ENCODE measurements at places on chromosomes 5 and 9. TPM values are rescaled to one million over a fixed set of nuclear protein-coding genes. Genes with fewer than 3 reads are reported as not detected.
A peak's percentile ranks its signal among the peaks of the same experiment; 100 is the strongest.

DNA sequence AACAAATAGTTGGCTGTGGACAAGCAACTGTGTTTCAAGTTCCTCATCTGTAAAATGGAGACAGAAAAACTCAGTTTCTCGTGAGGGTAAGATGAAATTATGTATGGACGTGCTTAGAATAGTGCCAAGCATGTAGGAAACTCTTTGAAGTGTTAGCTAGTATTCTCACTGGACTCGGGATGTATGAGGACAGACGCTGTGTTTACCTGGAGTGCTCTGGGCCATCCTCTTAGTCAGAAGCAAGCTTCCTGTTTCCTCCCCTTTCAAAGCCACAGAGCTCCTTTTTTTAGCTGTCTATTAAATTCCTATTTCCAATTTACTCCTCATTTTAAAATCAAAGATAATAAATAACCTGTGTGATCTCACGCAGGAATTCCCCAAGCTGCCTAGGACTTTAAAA lies 23.8 kb upstream of the IQGAP2 start:
- H3K27me3 ChIP-seq, result no peaks in the 10 kb centered on the region
- no peak overlapping the region for H3K27ac ChIP-seq
- no peak for DNase-seq
- peaks cover 20% of the 10 kb centered on the region for H3K4me1 ChIP-seq

GRCh38 chr5:83490203-83490602 lies 18.7 kb downstream of the VCAN start:
- H3K4me1 ChIP-seq, result peaks cover 5% of the 10 kb centered on the region
- H3K36me3 ChIP-seq, result peaks cover 48% of the 10 kb centered on the region
- H3K27ac ChIP-seq, result no peak overlapping the region
- H3K4me3 ChIP-seq, result no peak overlapping the region
- DNase-seq, result no peak

- no peak for DNase-seq
- no peaks in the 10 kb centered on the region for H3K27me3 ChIP-seq
- no peak overlapping the region for H3K27ac ChIP-seq
- H3K4me1 ChIP-seq, result peaks cover 15% of the 10 kb centered on the region
Measured at GRCh38 chr5:103434057-103434456, 128.5 kb downstream of the NUDT12 start.

DNA sequence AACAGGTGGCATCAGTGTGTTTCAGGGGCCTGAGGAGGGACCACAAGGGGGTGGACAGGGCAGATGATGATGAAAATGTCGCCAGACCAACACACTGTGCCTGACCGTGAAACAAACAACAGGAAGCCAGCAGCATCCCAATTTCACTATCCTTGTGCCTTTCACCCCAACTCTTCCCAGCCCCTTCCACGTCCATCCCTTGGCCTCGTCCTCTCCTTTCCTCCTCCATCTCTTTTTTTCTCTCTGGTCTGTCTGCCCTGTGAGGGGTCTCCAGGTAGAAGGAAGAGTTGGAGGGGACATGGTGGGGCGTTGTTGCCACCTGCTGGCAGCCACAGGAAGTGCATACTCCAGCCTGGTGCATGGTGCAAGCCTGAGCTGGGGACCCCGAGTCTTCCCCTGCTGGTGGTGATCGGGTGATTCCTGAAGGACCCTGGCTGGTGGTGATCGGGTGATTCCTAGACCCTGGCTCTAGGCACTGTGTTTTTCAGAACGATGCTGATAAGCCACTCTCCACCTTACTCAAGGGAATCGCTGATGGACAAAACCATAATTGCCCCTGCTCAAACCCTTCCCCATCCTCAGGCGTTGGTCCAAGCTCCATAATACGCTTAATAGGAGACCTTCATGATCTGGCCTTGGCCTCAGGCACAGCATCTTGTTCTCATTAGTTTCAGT lies 21.7 kb upstream of the NSD1 start:
- no peaks in the 10 kb centered on the region for H3K36me3 ChIP-seq
- no peak overlapping the region for H3K4me3 ChIP-seq
- no peak overlapping the region for H3K27ac ChIP-seq
- H3K4me1 ChIP-seq, result peaks cover 2% of the 10 kb centered on the region

DNA sequence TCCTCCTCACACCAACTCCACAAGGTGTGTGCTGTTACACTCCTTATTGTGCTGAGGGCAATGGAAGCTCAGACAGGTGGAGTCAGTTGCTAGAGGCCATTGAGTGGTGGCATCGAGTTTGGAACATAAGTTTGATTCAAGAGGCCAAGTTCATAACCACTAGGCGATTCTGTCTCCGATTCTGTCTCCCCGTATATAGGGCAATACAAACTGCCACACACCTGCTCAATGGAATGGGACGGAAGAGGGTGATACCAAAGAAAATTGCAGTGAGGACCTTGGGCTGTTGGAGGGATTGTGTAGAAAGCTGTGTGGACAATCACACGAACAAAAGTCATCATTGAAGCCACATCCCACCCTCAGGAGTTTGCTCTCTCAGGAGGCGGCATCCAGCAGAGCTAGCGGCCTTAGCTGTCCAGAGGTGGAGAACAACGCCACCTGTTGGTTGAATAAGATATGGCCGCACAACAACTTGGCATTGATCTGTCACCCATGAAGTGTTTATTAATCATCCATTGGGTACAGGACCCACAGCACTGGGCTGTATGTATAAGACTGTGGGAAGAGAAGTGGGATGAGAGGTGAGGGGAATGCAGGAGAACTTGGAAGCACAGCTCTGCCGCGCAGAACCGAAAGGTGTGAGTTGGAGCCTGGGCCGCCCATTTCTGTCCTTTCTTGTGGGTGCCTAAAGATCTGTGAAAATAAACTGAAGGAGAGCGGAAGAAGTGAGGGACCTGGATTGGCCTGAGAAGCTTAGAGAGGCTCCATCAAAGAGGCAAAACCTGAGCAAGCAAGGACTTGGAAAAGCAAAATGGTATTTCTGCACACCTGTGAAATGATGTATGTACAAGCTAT lies 16.1 kb upstream of the NEUROG1 start:
- DNase-seq, result peak; percentile 82
- no peak overlapping the region for H3K27ac ChIP-seq

DNA sequence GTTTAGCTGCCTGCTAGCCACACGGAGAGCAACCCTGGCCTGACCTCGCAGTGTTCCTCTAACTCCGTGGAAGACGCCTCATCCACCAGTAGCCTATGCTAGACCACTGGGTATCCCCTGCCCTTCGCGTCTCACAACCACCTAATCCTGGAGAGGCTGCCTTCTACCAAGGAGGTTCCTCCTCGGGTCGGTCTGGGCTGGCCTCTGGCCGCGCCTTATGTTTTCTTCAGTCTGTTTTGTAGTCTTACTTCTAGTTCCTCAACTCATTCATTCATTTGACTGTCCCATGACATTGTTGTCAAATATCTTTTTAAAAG lies 1.6 kb upstream of the TPM2 start:
- peak overlapping the region; percentile 80 for H3K4me3 ChIP-seq
- peaks cover 36% of the 10 kb centered on the region for H3K4me1 ChIP-seq
- peak overlapping the region; percentile 95 for H3K27ac ChIP-seq
- H3K27me3 ChIP-seq, result no peaks in the 10 kb centered on the region

DNA sequence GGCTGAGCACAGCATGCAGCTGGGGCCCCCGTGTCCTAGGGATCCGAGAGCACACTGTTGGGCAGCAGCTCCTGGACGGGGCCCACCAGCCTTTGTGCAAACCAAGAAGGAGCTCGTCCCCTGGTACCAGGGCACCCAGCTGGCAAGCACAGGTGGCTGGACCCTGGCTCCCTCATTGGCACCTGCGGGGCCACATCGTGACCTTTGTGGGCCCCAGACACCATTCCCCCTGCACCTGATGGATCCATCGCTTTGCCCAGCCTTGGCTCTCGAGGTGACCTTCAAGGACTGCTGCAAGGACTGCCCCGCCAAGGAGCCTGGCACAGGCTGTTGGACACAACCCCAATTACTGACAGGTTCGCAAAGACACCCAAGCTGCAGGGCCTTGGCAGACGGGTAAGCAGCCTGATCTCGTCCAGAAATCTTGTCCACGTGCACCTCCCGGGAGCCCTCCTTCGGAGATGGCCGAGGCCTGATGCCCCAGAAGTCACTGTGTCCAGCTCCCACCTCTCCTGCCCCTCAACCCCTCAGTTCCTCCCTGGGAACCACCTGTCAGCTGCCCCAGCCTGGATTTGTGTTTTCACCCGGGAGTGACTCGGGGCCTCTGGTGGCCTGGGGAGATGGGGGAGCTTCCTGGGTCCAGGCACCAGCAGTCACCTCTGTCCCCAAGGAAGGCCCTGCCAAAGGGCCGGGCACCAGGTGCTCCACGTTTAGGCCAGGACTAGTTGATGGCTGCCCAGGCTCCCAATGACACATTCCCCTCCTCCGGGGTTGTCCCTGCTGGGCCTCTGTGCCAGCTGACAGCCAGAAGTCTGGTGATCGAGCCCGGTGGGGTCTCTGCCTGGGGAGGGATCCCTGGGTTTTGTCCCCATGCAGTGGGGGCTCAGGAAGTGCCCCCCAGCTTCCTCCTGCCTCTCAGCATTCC lies 137.1 kb upstream of the PPP1R26 start:
- no peaks in the 10 kb centered on the region for H3K36me3 ChIP-seq
- no peak overlapping the region for H3K27ac ChIP-seq

GRCh38 chr9:98558575-98558974 lies 150.2 kb downstream of the GABBR2 start:
- no peak overlapping the region for H3K4me3 ChIP-seq
- no peaks in the 10 kb centered on the region for H3K4me1 ChIP-seq
- H3K27me3 ChIP-seq, result peaks cover 6% of the 10 kb centered on the region
- no peak overlapping the region for H3K27ac ChIP-seq

GRCh38 chr5:130874861-130875417 lies 290.1 kb downstream of the HINT1 start:
- no peaks in the 10 kb centered on the region for H3K4me1 ChIP-seq
- H3K27ac ChIP-seq, result no peak overlapping the region
- DNase-seq, result no peak
- no peaks in the 10 kb centered on the region for H3K27me3 ChIP-seq
- H3K36me3 ChIP-seq, result no peaks in the 10 kb centered on the region

DNA sequence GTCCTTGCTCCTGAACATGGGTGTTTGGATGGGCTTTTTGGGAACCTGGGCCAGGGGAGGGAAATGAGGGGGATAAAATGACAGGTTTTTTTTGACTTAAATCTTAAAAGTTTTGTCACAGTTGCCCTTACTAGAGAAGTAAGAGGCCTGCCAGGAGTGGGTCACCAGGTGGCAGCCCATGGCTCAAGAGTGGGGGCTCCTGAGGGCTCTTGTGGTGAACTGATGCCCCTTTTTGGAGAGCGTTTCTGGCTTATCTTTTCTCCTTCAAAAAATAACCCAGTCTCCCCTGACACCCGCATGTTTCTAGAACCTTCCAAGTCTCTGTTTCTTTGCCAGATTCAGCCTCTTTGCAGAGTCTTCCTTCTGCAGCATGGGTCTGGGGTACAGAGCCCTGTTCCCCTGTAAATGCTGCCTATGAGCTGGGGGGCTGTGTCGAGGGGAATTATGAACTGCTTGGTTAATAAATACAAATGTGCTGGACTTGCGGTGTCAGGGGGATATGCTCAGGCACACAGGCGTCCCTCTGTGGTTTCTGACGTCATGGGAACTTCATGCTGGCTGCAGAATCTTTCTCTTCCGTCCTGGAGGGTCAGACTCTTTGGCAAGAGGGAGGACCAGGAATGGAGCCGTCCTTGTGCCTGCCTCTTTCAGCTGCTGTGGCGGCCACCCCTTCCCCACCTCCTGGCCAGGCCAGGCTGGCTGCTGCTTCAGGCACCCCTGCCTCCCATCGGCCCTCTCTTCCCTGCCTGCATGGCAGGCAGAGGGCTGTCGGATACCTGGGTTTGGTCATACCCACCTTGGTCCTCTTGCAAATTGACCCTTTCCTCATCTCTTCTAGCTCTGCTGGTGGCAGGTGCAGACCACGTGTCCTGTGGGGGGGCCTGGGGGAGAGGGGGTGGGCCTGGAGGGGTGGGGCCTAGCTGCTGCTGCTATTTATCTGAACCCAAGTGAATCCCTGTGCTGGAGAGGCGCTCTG lies 30.1 kb downstream of the PTPA start:
- DNase-seq, result no peak
- H3K36me3 ChIP-seq, result peaks cover 12% of the 10 kb centered on the region
- no peaks in the 10 kb centered on the region for H3K27me3 ChIP-seq
- peak overlapping the region; percentile 100 for H3K27ac ChIP-seq

DNA sequence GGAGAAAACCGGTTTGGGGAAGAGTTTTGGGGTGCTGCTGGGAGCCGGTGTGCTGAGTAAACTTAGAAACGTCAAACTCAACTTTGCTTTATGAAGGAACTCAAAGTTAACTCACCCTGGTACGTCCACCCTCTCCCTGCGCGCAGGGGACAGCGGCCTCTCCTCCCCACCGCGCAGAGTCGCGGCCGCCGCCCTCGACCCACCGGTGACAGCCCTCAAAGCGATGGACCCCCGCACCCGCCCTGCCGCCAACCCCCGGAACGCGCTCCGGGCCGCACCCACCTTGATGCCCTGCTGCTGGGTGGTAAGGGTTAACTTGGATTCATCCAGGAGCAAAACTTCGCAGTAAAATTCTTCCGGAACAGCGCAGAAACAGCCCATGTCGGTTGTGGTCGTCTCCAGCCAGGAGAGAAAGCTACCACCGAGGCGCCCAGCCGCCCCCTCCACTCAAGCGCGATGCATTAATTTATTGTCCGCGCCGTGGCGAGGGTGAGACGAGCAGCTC lies 366 bp downstream of the EPB41L4A start:
- no peak for DNase-seq
- H3K27me3 ChIP-seq, result peaks cover 17% of the 10 kb centered on the region
- H3K4me1 ChIP-seq, result peaks cover 19% of the 10 kb centered on the region
- no peaks in the 10 kb centered on the region for H3K36me3 ChIP-seq
- peak overlapping the region; percentile 78 for H3K27ac ChIP-seq

DNA sequence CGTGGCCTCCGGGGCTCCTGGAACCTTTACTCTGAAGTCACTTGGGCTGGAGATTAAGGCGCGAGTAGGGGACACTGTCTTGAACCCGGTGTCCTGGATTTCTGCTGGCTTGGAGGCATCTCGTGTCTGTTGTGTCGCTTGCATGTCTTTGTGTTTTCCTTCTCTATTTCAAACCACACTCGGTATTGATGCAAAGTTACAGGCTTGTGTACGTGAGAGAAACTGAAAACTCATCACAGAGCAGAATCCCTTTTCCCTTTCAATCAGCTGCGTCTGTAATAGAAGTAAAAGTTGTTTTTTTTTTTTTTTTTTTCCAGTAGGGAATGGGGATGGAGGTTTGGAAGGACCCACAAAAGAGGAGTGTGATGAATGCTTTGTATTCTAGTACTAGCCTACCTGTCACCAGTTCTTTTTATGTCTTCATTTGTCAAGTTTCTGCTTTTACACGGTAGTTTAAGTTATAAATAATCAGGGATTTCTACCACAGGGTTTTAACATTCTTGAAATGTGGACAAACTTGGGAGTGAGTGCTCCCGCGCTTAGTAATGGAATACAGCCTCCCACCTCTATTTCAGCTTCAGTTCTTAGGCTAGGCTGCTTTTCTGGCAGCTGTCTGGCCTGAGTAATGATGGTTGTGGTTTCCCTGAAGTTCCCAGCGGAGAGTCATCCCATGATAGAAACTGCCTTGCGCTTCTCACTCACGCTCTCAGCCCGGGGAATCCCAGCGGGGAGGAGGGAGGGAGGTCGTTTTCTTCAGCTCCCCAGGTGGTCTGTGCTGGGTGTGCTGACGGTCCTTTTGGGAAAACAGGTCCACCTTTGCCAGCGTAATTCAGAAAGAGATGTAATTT lies 763 bp downstream of the TJP2 start:
- H3K27ac ChIP-seq, result peak overlapping the region; percentile 93
- no peaks in the 10 kb centered on the region for H3K36me3 ChIP-seq
- DNase-seq, result peak; percentile 31
- peak overlapping the region; percentile 77 for H3K4me3 ChIP-seq
- peaks cover 8% of the 10 kb centered on the region for H3K27me3 ChIP-seq

Gene ARL14EPL
- 0.25 TPM for total RNA-seq

Gene NELFB
- total RNA-seq, result 51.6 TPM

Gene FOXI1
- total RNA-seq, result not detected
